ENCODE measurements at places on chromosomes 11 and 22.

DNA sequence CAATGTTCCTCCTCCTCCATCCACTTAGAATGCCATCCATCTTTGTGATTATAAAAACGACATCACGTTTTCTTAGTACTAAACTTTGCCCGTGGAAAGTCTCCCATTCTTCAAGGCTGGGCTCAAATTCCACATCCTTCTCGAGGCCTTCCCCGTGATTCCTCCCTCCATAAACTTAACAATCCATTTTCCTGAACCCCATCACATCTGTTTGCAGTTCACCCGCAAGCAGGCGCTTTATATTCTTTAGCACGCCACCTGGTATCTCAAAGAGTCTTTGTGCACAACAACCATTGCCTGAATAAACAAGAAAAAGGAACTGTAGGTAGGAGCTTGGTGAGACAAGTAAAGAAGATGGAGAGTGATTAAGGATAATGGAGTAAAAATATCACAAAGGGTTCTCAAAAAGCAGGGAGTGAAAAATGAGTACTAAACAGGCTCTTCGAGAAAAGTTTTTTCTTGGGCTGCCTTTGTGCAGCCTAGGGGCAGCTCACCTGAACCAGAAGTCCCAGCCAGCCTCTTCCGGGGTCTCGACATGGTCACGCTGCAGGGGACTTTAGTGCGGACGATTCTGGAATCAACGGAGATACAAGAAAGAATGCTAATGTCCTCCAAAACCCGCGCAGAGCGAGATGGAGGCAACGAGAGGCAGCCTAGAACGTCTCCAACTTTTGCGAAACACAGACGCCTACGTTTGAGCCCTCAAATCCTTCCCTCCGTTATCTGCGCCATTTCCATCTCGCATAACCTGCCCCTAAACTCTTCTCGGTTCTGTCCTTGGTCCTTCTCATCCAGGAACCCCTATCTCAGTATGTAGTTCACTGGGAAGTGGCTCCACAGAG is 585 bp downstream of the THYN1 start:
- DNase-seq, result peak; percentile 24

DNA sequence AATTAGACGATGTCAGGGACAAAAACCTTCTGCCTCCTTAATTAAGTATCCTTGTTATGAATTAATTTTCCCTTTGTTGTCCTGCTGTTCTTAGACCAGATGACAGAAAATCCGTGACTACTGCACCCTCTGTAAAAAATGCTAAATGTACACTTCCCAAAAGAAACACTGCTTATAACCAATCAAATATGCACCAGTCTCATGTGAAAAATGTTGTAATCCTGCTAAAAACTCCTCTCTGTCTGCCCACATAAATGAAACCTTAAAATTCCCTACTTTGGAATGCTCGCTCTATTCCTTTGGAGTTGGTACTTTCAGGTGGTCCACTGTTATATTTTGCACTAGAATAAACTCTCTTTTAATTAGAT is 366.8 kb upstream of the CCDC179 start:
- DNase-seq, result no peak

DNA sequence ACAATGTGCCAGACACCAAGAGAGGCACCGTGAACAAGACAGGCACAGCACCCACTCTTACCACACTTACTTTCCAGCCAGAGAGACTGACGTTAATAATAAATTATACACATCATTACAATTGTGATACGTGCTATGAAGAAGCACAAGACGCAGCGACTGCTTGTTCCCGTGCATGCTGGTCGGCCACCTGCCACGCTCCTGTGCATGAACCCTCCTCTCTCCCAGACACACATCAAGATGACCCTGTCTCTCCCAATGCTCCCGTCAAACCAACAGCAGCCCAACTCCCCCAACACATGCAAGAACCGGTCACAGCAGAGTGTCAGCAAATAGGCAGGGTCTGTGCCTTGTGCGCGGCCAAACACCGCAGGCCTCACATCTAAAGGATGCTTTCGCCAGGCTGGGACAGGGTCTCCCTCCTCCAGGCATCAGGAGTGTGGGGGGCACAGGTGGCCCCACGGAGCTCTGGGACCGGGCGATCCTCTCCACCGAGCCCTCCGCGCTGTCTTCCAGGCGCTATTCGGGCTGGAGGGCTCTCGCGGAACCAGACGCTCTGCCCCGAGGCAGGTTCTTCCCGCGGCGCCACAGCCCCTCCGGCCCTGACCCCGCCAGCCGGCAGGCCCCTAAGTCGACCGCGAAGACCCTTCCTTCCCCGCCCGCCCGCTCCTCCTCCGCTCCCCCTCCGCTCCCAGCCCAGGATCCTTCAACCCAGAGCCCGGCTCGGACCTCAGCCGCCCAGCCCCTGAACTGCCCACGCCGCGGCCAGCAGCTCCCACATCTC is 533 bp downstream of the SERGEF start:
- DNase-seq, result no peak

- peak; percentile 93 for DNase-seq
Observed at GRCh38 chr22:39117585-39118191, 20.6 kb downstream of the APOBEC3H start.

DNA sequence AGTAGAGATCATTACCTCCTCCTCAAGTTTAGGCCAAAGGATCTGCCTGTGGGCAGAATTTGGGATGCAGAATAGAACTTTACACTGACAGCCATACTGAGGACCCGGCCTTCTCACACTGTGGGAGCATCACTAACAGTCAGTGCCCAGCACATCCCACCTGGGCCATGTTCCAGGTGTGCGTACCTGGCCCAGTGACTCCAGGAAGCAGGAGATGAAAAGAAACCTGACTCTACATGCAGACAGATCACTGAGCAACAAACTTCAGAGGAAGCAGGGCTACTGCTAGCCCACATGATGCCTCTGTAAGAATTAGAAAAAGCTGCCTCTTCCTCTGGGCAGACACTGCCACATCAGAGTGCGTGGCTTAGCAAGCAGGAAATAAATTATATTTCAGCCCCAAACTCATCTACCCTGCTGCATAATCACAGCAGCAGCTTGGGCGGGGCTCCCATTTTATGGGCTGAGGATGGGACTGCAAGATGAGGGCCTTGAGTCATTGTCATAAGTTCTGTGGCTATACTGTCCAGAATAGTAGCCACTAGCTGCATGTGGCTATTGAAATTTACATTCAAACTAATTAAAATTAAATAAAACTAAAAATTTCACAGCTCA is 6.0 kb upstream of the LMO2 start:
- no peak for DNase-seq
